ENCODE measurements at places on chromosomes 3 and 15.

DNA sequence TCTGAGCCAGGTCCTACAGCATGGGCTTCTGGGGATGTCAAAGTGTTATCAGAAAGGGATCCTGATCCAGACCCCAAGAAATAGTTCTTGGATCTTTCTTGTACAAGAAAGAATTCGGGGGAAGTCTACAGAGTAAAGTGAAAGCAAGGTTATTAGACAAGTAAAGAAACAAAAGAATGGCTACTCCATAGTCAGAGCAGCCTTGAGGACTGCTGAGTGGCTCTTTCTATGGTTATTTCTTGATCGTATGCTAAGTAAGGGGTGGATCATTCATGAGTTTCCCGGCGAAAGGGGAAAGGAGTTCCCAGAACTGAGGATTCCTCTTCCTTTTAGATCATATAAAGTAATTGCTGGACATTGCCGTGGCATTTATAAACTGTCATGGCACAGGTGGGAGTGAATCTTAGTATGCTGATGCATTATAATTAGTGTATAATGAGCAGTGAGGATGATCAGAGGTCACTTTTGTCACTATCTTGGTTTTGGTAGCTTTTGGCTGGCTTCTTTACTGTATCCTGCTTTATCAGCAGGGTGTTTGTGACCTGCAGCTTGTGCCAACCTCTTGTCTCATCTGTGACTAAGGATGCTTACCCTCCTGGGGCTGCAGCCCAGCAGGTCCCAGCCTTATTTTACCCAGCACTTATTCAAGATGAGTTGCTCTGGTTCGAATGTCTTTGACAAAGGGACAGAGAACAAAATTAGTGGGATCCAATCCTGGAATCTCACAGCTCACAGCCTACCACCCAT lies 41.0 kb downstream of the CRYGS start:
- no peak for DNase-seq

GRCh38 chr3:159069091-159069490 lies 267.2 kb downstream of the MFSD1 start:
- no peak for DNase-seq

GRCh38 chr3:53140847-53141845 lies 10.9 kb upstream of the RFT1 start:
- no peak for DNase-seq

- DNase-seq, result no peak
Measured at GRCh38 chr15:70048198-70048565, 49.5 kb downstream of the TLE3 start.

GRCh38 chr3:16257309-16257708 lies 7.4 kb downstream of the DPH3 start:
- DNase-seq, result no peak

DNA sequence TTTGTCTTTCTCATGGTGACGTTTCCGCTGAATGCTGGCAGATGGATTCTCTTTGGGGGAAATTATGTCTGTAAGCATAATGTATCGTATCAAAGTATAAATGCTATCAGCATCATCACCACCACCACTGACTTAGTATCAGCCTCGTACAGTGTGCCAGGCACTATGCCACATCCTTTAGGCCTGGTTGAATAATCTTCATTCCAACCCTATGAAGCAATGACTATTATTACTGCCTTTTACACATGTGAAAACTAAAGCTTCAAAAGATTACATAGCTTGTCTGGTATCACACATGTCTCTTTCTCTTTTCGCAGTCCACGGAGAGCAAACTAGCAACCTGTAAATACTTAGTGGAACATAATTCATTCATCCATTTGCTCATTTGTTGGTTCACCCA lies 166.7 kb upstream of the PRICKLE2 start:
- no peak for DNase-seq
